ENCODE measurements at places on chromosomes 4 and X.

DNA sequence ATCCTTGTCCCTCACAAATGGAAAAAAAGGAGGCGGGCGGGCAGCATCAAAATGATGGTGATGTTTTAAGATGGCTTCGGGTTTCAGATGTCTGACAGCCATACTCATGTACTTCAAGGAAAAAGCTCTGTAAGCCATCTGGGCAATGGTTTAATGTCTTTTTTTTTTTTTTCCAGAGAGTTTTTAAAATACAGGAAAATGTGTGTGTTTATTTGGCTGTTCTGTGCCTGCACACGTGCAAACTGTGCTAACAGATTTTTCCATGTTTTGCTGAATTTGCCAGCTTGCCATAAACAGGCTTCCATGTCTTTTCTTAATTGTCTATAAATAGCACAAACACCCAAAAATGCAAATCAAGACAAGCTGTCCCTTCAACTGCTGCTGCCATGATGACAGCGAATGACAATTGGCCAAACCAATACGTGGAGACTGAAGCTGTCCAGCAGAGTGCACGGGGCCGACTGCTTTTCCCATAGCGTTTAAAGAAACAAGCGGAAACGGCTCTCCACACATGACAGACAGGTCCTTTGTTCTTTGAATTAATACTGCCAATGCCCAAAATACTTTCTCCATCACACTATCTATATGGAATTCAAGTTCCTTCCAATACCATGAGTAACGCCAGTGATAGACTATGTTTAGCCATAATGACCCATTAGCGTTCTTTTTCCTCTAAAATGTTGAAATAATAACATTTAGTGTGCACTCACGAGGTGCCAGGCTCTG, 35.7 kb downstream of the AFAP1 start:
- DNase-seq, result no peak

DNA sequence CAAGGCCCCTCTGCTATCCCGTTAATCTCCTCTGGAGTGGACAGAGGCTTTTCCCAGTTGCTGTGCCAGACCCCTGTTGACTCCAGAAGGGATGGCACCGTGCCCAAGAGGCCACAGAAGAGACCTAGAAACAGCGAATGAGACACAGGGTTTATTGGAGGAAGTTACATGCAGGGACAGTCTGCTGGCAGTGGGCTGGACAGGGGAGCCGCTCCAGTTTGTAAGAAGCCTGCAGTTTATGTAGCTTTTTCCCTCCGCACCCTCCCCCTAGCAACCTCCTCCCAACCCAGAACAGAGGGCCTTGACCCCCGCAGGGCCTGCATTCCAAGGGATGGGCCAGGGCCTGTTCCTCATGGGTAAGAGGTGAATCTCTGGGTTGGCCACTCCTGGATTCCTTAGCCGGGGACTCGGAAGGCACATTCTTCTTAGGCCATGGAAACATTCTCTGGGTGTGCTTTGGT, 216.8 kb upstream of the PSAPL1 start:
- no peak for DNase-seq

GRCh38 chr4:97912156-97912555, 231.1 kb downstream of the STPG2 start:
- DNase-seq, result no peak

- DNase-seq, result no peak
These were observed 1.4 kb downstream of the RWDD4 start for GRCh38 chr4:183657564-183657963.

DNA sequence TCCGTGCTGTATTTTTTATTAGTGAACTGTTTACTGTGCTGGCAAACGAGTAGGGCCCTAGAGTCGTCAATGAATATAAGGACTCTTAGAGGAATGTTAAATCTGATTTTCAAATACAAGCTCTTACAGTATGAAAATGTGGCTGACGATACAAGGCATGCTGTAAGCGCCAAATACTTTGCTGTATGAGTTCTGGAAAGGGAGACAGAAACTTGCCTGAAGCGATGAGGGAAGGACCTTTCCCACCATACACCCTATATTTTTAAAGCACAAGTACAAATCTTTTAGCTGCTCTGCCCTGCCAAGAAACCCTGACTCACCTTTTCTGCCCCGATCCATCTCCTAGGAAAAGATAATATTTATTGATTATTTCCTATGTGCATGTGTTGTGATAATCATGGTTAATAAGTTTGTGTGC, 15.7 kb upstream of the RUFY3 start:
- no peak for DNase-seq

DNA sequence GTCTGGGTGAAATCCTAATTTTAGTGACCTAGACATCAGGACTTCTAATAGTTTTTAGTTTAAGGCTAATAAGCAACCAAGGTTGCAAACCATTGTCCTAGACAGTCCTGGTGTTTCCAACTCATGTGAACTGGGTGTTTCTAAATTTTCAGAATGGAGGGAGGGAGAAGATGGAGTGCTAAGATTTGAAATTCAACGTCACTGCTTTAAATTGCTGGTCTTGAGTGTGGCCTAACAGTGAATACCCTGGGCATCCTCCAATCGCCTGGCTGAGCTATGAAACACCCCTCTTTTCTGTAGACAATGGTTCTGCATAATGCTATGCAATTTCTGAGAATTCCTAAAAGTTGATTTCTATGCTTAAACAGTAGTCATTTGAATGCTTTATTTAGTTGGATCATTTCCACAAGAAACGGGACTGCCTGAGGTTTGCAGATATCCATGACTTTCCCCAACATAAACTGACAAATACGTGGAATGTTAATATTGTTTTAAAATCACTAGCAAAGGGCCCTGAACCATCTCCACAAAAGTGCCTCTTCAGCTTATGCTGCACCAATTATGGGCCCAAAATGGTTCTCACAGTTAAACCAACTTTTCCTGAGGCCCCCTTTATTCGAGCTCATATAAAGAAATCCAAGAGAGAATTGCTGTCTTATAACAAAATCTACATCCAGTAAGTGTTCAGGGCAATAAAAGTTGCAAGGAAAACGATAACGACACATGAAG, 1.1 kb downstream of the FBXL5 start:
- peak; percentile 22 for DNase-seq

GRCh38 chr4:64157397-64157796, 251.9 kb downstream of the TECRL start:
- DNase-seq, result no peak

- no peak for DNase-seq
These were observed 1.8 kb downstream of the FGF5 start for GRCh38 chr4:80268081-80268823.

DNA sequence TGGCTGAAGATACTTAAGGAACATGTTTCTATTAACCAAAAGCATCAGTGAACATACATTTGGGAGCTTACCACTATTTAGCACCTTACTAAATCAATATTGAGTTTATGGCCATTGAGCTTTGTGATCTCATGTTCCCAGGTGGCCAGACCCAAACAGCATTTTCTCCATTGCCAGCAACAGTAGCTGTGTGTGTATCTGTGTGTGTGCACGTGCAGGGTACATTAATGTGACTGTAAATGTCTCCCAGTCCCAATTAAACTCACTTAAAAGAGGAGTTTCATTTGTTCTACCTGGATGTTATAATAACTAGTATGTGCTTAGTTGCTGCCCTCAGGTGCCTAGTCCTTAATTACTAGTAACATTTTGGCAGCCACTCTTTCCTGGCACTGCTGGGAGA, 282.4 kb downstream of the NR3C2 start:
- DNase-seq, result no peak

DNA sequence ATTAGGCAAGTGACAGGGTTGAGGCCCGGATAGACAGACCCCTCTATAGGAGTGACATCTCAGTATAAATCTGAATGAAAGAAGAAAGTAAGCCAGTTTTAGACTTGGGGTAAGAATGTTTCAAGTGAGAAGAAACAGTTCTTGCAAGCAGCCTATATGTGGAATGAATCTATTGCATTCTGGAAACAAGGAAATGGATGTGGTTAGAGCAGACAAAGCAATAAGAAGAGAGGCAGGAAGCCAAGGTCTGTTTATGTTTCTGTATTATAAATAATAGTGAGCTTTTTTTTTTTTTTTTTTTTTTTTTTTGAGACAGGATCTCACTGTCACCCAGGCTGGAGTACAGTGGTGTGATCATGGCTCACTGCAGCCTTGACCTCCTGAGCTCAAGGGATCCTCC, 255.8 kb downstream of the UNC5C start:
- DNase-seq, result no peak

- no peak for DNase-seq
These were observed 48.8 kb upstream of the NEUROG2 start for GRCh38 chr4:112564706-112565270.

DNA sequence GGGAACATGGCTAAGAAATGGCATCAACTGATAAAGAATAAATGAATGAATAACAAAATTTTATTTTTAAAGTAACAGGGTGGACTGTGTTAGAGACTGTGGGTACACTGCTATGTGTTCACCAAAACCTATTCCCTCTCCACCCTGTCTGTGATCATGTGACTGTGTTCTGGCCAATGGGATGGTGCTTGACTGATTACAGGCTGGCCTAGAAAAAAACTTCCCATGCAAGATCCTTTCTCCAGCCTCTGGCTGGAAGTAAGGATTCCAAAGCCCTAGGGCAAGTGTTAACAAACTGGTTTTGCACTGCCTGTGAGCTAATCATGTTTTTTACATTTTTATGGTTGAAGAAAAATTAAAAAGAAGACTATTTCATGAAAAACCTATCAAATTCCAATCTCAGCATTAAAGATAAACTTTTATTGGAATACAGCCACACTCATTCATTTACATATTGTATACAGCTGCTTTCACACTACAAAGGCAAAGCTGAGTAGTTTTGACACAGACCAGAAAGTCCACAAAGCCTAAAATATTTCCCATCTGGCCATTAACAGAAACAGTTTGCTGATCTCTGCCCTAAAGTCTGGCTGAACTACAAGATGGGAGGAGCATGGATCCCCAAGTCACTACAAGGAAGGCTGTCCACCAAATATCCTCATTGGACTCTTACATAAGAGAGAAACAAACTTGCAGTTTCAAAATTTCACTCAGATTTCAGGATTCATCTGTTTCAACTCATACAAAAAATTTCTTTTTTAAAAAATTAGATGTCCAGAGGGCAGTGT, 133.2 kb downstream of the ARHGAP6 start:
- DNase-seq, result no peak

DNA sequence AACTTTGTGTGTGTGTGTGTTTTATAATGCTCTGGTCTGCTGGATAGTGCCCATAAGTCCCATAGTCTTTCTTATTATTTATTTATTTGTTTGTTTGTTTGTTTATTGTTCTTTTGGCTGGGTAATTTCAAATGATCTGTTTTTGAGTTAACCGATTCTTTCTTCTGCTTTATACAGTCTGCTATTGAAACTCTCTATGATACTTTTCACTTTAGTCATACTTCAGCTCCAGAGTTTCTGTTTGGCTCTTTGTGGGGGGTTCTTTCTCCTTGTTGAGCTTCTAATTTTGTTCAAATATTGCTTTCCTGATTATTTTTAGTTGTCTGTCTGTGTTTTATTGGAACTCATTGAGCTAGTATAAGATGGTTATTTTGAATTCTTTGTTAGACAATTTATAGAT, 10.0 kb downstream of the CXCL3 start:
- DNase-seq, result no peak

- DNase-seq, result no peak
These were observed 571.2 kb upstream of the FAT1 start for GRCh38 chr4:187294861-187295260.

DNA sequence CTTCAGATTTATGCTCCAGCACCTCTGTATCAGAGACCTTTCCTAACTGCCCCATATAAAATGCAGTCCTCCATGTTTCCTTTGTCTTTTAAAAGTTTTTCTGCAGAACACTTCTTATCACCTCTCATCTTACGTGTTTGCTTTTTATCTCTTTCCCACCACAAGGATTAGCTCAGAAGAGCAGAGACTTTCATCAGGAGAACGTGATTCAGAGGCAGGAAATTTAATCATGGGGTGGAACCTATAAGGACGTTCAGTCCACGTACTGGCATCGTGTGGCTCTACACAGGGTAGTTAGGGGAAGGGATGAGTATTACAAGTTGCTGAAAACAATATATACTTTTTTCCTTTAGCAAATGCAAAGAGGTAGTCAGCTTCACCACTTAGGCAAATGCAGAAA, 98.7 kb downstream of the SORBS2 start:
- no peak for DNase-seq

- peak; percentile 57 for DNase-seq
These were observed 78.8 kb upstream of the BCOR start for GRCh38 chrX:40176351-40177116.

- DNase-seq, result no peak
These were observed 56.2 kb downstream of the CD99L2 start for GRCh38 chrX:150842198-150842685.

DNA sequence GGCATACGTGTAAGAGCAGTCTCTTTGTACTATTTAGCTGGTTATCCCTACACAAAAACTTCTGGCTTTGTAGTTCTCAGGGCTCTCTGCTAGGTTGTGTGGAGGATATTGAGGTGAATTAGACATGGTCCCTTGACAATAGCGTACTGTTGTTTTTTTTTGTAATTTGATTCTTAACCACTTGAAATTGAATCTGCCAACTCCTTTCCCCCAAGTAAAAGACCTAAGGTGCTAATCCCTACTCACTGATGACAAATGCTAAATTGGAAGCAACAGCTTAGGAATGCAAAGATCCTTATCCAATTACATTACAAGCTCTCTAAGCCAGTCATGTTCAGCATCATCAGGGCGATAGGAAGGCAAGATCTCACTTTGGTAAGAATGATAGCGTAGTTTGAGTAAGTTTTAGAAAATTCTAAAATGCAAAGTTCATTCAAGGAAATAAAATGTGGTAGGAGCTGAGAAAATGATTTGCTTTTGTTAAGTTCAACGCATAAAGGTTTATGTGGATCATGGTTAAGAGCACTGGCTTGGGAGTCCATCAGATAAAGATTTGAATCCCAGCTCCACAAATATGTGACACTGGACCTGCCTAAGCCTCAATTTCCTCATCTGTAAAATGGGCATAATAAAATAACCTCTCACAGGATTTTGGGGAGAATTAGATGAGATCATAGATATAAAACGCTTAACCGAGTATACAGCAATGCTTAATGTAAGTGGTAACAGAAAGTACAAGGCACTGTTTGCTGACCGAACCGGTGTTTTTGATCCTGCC, 39.3 kb downstream of the DOCK11 start:
- no peak for DNase-seq

DNA sequence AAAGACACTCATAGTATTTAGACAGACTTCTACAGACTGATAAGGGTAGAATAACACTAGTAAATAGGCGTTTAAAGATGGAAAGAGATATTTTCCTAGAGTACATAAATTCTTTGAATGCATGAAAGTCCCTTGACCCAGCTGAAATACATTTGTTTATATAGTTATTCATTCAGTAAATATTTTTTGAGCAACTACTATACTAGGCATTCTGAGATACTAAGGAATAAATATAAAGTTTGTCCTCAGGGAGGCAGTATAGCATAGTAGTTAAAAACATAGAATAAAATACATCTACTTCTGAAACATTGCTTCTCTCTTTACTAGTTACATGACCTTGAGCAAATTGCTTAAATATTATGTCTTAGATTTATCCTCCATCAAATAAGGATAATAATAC, 27.4 kb downstream of the HMGN5 start:
- no peak for DNase-seq
